NCI-H82 (cell line): ENCODE measurements at places on chromosomes 16 and 17.

DNA sequence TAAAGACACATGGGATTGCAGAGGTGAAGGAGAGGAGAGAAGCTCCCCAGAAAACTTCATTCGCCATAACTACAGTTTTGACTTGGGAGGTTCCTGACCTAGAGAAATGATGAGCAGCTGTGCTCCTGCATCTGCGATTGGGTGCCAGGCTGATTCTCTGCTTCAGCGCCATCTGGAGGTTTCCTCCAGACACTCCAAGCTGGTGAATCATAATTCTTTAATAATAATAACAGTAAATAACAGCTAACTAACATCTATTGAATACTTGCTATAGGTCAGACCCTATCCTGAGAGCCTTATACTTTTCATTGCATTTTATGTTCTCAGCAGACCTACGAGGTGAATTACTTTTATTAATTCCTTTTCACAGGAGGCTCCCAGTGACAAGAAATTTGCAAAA, 575.8 kb downstream of the TOX3 start:
- peak; percentile 67 for DNase-seq

DNA sequence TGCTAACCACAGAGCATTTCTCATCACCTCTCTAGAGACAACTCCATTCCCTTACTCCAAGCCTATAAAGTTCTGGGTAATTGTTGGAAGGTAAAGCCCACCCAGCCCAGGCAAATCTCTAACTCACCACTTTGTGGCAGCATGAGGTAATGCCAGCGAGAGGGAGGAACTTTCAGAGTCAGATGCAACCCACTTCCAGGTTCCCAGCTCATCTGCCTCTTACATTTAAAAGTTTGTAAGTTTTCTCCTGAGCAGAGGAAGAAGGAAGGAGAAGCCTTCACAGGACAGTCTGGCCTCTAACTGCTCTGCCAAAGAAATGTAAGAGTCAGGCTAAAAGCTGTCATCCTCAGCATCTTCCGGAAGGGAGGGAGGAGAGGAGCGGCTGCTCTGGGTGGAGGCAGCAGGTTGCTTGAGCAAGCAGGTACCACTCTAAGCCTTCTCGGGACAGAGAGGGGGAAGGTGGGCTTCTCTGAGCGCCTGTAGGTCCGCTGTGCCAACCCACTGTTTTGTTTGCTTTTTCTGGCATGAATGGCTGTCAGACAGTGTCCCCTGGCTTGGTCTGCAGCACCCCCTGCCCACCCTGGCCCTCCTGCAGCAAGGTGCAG, 1.0 kb downstream of the ZNF319 start:
- peak; percentile 27 for DNase-seq

DNA sequence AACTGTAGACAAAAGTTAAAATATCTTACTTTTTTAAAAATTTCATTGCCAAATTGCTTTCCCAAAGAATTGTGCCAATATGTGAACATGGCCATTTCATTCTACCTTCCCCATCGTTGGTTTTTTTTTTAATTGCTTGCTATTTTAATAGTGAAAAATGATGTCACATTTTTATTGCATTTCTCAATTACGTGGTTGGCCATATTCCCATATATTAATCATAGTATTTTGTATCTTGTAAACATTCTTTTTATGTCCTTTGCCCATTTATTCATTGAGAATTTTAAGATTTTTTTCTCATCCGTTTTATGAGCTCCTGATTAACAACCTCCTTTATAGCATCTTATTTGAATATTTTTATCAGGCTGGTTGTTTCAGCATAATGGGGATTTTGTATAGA, 7.2 kb downstream of the OMG start:
- DNase-seq: no peak

DNA sequence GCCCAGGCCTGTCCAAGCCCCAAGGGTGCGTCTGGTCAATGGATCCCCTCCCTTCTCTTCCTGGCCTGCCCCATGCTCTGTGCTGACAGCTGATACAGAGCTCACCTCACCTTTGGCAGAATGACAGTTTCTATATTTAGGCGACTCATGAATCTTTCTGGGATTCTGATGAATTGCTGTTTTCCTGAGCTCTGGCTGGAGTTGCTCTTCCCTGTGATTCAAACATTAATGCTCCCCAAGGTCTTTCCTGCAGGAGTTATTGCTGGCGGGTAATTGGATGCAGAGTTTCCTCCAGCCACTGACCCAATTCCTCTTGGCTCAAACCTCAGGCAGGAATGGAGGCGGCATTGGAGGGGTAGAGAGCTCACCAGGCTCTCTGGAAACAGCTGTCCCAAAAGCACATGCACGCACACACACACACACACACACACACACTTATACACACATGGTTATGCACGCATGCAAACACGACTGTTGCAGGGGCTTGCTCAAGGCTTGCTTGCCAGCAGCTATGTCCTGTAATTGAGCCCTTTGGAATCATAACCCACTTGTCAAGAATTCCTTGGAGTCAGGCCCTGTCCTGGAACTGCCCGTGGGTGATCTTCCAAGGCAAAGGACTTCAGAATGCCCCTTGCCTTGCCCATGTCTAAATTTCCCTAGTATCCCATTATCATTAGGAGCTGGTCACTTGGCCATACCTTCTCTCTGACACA, 128.8 kb downstream of the ASIC2 start:
- DNase-seq: no peak

GRCh38 chr17:51217946-51218345, 41.9 kb downstream of the MBTD1 start:
- DNase-seq: no peak

DNA sequence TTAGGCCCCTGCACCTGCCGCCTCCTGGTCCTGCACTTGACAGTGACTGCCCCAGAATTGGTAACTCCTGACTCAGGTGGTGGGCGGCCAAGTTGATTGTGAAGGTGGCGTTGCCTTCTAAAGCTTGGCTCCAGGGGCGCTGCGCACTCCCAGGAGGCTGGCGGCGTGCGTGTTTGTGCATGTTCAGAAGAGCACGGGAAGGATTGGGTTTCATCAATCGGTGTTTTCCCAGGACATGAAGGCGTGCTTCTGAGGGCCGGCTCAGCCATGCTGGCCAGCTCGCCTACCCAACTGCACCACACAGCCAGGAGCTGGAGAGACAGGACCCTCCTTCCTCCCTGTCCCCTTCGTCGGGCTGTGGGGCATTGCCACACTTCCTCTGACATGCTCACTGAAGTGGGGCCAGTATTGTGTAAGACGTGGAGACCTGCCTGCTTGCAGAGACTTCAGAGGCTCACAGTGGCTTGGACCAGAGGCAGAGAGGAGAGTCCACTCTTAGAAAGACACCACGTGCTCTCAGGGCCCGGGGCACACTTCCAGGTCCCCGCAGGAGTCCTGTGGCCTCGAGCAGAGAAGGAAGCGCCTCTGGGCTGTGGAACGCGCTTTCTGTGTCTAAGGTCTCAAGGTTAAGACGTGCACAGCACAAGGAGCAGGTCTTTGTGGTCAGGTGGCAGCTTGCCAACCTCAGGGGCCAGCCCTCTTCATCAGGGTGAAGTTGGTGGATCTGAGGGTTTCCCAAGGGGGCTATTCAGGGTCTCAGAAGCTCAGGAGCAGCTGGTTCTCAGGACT, 2.8 kb downstream of the RAB40C start:
- peak; percentile 51 for DNase-seq

- DNase-seq: no peak
Observed at GRCh38 chr17:75542229-75542628, 16.7 kb downstream of the LLGL2 start.

DNA sequence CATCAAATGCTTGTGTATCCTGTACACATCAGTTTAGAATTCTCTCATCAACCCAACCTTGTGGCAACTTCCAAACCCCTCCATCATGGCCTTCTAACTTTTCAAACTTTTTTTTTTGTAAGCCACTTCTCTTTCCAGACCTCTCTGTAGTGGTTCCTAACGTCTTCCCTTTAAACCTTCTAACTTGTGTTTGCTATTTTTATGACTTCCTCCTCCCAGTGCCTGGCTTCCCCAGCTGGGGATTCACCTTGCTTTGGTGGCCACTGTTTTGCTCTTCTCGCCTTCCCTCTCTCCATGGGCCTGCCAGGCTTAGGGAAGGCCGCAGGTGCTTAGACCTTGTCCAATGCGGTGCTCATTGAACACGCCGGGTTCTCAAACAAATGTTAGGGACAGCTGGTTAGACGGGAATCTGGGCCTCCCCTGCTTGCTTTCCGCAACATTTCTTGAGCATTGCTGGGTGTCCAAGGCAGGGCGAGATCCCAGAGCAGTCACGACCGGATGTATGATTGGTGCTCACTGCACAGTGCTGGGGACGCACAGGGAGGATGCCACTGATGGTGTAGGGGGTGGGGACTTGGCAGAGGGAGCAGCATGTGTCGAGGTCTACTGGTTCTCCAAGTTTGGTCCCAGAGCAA, 1.1 kb upstream of the XYLT2 start:
- no peak for DNase-seq

GRCh38 chr17:60896996-60897395, 219.3 kb downstream of the BCAS3 start:
- DNase-seq: no peak

GRCh38 chr16:67847064-67847861, at the start of gene CENPT:
CENPT (minus strand) TSS chr16:67847693; CDS start chr16:67833859, 13,834 bp downstream.
- peak; percentile 78 for DNase-seq

- peak; percentile 67 for DNase-seq
Observed at GRCh38 chr17:60169921-60170817, 20.4 kb downstream of the CA4 start.

- DNase-seq: peak; percentile 81
Observed at GRCh38 chr17:63476854-63477479, at the start of gene ACE. ACE (plus strand) TSS chr17:63477061; CDS start chr17:63477095, 34 bp downstream.

DNA sequence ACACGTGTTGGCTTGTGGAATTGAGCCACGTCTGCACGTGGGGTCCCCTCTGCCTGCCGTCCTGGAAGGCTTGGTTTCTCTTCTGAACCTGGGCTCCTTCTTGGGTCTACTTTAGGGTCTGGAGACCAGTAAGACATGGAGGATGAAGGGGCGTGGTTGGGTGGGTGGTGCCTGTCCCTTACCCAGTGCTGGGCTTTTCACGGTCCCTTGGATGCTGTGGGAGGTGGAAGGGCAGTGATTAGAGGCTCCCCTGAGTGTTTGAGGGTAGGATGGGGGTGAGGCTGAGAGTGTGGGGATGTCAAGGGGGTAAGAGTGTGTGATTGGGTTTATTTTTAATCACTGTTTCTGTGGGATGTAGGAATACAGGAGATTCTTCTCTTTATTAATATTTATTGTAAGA, 38.3 kb downstream of the MGAT5B start:
- no peak for DNase-seq

DNA sequence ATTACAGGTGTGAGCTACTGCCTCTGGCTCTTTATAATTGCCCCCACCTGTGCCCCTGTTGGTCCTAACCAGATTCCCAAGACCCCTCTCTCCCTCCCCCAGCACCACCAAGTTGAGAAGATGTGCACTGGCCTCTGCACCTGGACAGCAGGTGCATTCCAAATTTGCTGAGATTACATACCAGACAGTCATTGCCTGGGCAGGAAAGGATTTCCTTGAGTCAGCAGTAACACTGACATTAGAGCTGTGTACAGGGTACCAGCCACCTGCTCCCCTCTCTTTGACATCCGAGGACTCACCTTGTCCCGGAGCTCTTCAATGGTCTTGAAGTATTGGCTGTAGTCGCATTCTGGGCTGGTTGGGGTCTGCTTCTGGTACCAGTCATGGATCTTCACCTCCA, 659 bp downstream of the KRT15 start:
- DNase-seq: no peak

- DNase-seq: no peak
Observed at GRCh38 chr17:49358641-49359247, 3.3 kb downstream of the ZNF652 start.

GRCh38 chr17:39270923-39271322, 45.2 kb upstream of the STAC2 start:
- peak; percentile 28 for DNase-seq

DNA sequence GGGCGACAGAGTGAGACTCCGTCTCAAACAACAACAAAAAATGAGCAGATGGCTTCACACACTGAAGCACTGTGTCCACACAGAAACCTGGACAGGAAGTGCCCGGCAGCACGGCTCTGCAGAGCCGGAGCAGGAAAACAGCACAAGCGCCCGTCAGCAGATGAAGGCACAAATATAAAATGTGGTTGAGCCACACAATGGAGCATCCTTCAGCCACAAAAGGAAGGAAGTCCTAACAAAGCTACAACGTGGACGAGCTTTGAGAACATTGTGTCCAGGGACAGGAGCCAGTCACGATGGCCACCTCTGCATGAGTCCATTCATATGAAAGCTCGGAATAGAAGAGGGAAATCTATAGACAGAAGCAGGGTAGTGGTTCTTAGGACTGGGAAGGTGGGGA, 15.7 kb downstream of the RHBDF2 start:
- no peak for DNase-seq

GRCh38 chr16:70377782-70378181, 31.1 kb downstream of the DDX19A start:
- DNase-seq: no peak

DNA sequence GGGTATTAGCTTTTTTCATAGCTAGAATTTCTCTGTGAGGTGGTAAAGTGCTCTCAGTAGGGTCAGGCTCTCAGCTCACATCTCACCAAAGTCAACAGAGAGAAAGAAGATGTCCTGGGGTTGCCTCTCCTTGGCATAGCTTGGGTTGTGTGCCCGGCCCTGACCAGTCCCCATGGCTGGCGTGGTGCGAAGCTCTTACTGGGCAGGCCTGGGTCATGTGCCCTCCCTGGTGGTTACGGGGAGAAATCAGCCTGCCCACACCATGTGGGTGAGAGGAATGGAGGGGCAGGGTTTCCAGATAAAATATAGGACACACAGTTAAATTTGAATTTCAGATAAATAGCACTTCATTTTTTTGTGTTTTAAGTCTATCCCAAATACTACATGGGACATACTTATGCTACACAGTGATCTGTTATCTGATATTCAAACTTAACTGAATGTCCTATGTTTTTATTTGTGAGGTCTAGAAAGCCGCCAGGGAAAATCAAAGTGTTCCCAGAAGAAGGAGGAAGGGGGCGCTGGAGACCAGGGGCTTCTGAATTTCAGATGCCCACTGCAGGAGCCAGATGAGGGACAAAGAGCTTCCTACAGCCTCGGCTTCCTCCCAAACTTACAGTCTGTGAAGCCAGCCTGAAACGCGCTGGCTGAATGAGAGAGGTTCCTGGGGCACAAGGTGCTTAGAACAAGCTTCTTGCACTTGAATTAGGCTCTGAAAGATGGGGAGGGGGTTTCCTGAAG, 45.4 kb downstream of the NKD1 start:
- DNase-seq: peak; percentile 65

DNA sequence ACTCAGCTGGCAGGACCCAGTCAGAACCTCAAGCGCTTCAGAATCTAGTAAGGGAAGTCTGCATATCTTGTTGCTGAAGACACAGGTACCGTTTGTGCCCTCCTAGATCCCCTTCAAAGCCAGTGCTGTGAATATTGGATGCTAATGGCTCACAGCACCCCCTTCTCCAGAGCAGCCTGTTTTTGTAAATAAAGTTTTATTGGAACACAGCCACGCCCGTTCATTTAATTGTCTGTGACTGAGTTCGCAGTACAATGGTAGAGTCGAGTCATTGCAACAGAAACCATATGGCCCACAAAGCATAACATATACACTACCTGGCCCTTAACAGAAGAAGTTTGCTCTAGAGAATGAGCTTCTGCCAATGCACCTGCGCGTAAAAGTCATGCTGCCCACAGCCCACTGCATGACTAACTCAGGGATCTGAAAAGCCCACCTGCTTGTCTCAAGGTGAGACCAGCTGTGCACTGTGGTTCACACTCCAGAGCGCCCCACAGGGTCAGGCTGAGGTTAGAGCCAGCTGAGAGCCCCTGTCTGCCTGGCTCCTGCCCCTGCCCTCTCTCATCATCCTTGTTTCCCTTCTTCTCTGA, 48.8 kb downstream of the AIPL1 start:
- no peak for DNase-seq

- DNase-seq: peak; percentile 26
Observed at GRCh38 chr16:69143116-69143515, 10.7 kb downstream of the UTP4 start.

- no peak for DNase-seq
Observed at GRCh38 chr17:83150369-83151055, 71.1 kb downstream of the METRNL start.

GRCh38 chr16:25419681-25420080, 162.0 kb upstream of the ZKSCAN2 start:
- no peak for DNase-seq
